HS-5 (cell line): ENCODE measurements at places on chromosomes 2 and 18.

- no peak for DNase-seq
These were observed 801.8 kb downstream of the CCDC85A start for GRCh38 chr2:56985609-56986008.

DNA sequence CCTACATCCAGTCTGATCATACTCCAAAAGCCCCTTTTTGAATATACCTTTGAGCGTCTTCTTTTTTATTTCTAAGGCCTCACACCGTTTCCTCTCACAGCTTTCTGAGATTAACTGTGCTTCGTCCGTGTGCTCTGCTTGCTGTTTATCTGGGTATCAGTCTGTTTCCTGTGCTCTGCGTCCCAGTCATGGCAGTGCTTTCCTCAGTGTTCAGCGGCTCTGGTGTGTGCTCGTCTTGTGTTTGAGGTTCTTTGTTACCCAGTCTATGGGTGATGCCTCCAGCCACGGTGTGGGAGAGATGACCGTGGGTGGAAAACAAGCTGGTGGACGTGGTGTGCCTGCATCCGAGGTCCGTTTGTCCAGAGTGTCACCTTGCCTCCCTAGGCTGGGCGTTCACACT is 33.6 kb upstream of the BIN1 start:
- no peak for DNase-seq

DNA sequence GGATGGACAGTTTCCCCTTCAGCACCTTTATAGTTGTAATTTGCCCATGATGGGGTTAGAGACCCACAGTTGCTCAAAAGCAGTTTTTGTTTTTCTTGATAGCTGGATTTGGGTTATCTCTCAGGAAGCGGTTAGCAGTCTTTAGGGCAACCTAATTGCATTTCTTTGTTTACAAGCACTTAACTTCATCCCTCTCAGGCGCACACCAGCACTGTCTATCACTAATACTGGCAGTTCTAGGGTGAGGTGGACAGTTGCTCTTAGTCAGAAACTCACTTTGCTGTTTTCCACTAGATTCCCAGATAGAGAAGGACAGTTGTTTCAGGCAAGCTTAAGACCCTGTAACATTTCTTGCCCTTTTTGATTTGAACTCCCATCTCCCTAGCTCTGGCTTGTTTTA is 146.0 kb downstream of the AGAP1 start:
- DNase-seq, result no peak

DNA sequence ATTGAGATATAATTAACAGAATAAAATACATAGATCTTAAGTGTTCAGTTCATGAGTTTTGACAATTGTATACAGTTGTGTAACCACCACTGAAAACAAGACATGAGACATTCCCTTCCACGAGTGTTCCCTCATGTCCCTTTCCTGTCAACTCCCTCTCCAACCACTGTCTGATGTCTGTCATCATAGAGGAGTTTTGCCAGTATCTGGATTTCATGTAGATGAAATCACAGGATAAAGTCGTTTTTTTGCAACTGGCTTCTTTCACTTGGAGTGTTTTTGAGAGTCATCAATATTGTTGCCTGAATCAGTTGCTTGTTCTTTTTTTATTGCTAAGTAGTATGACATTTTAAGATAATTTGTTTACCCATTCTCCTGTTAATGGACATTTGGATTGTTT is 52.7 kb downstream of the RBMS1 start:
- DNase-seq, result no peak

DNA sequence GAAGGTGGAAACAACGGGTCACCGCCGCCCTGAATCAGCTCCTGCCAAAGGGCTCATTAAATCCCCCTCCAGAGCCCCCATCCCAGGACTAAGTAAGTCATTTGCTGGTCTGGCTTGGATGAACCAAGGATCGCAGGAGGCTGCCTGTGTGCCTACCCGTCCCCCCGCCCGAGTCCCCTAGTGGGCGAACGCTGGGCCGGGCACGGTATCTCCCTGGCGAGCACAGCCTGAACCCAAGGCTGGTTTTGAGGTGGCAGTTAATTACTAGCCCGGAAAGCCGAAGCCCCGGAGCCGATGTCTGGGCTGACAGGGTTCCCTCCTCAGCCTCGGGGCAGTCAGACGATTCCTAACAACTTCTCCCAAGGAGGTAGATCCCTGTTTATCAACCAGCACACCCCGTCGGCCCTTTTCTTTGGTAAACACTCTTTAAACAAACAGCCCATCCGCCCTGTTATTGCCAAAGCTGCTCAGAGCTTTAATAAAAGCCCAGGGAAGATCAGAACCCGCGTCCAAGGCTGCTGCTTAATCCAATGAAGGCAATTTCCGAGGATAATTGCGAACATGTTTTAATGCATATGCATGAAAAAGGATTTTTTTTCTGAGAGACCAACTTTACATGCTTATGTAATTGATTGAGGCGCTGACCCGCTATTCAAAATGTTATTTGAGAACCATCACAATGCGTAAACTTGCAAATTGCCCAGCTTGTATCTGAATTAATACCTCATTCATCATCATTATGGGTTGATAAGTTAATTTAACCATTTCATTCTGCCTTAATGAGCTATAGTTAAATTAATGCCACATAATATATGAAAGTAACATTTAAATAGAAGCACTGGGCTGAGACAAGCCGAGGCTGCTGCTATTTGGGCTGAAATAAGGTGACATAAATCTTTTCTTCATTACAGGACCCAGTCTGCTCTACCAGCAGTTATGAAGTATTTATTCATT is 10.5 kb downstream of the EVX2 start:
- no peak for DNase-seq

- DNase-seq, result no peak
These were observed 200.1 kb downstream of the NDUFA10 start for GRCh38 chr2:239824866-239825704.

- no peak for DNase-seq
These were observed 169.2 kb upstream of the CCDC68 start for GRCh38 chr18:55128437-55128836.

GRCh38 chr18:8260319-8260718 is 348.9 kb upstream of the RAB12 start:
- DNase-seq, result no peak

GRCh38 chr18:79944126-79944731 is 7.2 kb downstream of the SLC66A2 start:
- DNase-seq, result no peak

DNA sequence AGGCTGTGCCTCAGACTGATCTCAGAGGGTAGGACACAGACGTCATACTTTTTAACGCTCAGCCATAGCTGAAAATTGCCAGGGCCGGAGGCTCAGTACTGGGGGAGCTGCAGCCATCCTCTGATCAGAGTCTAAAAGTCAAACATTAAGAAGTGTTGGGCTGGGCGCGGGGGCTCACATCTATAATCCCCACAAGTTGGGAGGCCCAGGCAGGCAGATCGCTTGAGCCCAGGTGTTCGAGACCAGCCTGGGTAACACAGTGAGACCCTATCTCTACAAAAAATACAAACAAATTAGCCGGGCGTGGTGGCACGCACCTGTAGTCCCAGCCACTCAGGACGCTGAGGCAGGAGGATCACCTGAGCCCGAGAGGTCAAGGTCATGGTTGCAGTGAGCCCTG is 48.8 kb downstream of the FAM178B start:
- DNase-seq, result no peak

DNA sequence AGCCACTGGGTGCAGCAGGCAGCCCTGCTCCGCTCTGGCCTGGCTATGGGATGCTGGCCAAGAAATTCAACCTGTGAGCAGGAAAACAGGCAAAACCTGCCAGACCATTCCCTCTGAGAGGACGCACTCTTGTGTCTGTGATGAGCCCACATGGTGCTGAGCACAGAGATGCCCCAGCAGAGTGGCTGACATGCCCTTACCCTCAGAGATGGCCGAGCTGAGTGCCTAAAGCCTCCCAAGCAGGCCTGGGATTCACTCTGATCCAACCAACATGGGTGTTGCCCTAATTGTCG is 34.3 kb upstream of the TAF1B start:
- DNase-seq, result no peak

DNA sequence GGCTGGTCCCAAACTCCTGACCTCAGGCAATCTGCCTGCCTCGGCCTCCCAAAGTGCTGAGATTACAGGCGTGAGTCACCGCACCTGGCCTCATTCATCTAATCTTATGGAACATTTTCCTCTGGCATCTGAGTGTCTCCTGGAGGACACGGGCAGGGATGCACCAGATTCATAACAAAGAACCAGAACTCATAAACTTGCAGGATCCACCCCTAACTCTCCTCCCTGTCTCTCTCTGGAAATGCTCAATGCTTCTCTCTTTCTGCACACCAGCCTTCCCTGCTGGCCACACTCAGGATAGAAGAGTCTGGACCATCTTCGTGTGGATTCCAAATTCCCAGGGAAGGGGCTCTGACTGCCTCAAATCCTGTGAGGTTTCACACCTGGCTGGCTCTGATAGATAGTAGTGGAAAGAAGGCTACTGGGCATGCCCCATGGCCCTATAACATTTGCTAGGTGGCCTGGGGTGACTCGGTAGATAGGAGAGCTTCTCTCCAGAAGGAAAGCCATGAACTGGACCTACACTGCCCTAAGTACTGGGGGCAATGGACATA is 483.2 kb upstream of the GYPC start:
- DNase-seq, result no peak

GRCh38 chr2:181754105-181754504 is 73.8 kb upstream of the NEUROD1 start:
- no peak for DNase-seq

GRCh38 chr2:121400201-121400600 is 115.2 kb upstream of the TFCP2L1 start:
- no peak for DNase-seq

- no peak for DNase-seq
These were observed 222.7 kb downstream of the GCA start for GRCh38 chr2:162566666-162567065.

DNA sequence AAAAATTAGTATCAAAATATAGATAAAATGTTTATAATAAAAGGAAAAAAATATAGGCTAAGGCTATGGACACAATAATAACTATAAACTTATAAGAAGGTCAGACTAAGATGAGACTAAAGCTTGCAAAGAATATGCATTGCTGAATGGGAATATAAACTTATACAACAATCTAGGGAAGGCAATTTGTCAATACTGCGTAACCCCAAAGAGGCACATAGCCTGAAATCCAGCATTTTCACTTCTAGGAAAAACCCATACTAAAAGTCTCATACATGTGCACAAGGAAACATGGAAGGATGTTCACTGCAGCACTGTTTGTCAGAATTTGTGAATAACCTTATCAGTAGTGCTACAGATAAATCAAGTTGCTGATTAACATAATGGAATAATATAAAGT is 45.5 kb downstream of the FANCL start:
- no peak for DNase-seq

- no peak for DNase-seq
These were observed 91.4 kb downstream of the B3GNT2 start for GRCh38 chr2:62287282-62287681.

DNA sequence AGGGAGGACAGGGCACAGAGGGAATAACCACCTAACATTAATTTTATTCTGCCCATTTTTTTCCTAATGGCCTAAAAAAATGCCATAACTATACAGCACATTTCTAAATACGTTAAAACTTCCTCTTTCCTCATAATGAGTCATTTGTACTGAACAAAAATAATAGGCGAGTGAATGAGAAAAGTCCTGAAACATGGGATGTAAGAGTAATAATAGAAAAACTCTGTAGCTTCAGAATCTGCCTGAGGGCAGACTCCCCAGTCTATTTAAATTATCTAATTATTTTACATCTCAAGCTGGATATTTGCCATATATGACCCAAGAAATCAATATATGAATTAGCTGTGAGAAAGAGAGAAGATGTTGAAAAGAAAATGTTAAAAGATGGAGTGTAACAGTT is 285.1 kb downstream of the TMX3 start:
- DNase-seq, result no peak

DNA sequence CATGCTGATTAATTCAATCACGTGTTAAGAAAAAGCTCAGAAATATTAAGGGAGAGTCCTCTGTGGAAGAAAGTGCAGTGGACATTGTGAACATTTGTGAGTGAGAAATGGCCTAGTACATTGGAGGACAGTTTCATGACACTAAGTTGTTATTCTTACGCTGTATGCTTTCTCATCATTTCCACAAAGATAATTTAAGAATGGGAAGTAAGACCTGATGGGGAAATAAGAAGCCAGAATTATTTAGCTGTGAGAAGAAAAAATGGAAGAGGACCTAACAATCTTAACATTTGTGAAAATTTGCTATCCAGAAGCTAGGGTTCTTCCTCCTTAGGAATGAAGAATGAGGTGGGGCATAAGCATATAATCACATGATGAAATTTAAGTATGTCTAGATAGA is 15.2 kb upstream of the RAPH1 start:
- no peak for DNase-seq

DNA sequence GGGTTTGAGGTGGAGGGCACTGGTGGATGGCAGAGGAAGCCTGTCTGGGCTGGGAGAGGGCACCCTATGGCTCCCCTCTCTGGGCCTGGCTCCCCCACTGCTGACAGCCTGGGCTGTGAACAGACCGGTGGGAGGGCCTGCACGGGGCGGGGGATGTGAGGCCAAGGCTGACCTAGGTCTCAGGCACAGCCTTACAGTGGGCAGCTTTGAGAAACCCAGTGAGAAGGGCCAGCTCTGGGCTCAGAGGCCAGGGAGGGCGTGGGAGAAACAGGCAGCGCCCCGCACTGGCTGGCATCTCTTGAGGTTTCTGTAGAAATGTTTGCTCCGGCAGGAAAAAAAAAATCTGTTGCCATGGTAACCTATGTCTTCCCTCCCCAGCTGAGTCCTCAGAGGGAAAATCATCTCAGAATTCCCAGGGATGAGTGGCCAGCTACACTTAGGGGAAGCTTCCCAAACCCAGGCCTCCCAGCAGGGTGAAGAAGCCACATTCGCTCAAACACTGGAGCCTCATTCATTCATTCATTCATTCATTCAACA is 71.7 kb upstream of the TAF1B start:
- DNase-seq, result peak; percentile 37

- no peak for DNase-seq
These were observed at the start of gene GNAL for GRCh38 chr18:11688972-11689668. Gene GNAL (plus strand): TSS chr18:11689264. CDS start chr18:11689564, 300 bp downstream.

- DNase-seq, result no peak
These were observed 51.7 kb upstream of the SMIM21 start for GRCh38 chr18:75478996-75479880.

- DNase-seq, result no peak
These were observed 18.8 kb upstream of the CD207 start for GRCh38 chr2:70854411-70854810.

DNA sequence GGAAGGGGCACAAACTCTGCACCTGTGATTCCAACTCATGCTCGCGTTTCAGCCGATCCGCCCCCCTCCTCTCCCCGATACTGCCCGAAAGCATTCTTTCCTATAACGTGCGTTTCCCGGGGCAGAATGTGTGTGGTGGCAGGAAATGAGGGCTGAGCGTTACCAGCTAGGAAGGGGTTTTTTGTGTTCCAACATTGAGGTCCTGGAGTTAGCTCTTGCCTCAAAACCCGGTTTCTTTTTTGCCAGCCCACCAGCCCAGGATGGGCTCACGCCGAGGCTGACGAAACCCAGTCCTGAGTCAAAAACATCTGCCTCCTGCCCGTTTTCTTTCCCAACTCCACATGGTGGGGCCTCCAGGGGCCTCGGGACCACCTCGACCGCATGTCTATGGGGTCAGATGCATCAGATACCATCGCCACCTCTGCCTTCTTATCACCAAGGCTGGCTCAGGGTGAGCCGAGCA is 113.7 kb upstream of the COPS8 start:
- DNase-seq, result no peak
